ENCODE measurements at places on chromosomes 16 and 17.
A peak's percentile ranks its signal among the peaks of the same experiment; 100 is the strongest.

- no peak for DNase-seq
Observed at GRCh38 chr16:88744577-88745521, 38.5 kb downstream of the CTU2 start.

DNA sequence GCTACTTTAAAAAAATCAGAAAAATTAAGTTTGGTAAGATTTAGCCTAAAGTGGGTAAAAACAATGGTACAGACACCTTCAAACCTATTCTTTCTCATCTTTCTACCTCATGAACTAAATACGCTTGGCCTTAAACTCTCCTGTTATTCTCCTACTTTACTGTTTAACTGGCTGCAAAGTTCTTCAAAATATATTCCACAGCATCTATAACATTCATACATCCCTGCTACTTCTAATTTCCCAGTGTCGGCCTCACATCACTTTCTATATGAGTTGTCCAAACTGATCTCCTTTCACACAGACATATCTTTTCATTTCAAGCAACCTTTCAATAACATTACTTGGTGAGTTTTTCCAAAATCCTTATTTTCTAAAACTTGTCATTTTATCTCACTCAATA, 64.0 kb downstream of the MED13 start:
- DNase-seq: no peak

DNA sequence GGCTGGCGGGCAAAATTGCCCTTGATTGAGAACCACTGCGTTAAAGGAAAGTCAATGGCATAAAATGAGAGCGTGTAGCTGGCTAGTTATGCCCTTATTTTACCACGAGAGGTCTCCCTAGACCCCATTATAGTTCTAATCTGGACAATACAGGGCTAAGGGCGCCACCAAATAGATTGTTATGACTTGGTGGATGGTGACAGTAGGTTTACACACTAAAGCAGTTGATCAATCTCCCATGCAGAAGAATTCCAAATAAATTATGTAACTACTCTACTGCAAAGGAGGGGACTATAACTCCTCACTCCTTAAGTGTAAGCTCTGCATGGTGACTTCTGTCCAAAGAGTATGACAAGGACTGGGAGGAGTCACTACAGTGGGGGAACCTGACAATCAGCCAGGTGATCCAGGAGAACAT, 20.4 kb upstream of the YPEL2 start:
- DNase-seq: no peak

DNA sequence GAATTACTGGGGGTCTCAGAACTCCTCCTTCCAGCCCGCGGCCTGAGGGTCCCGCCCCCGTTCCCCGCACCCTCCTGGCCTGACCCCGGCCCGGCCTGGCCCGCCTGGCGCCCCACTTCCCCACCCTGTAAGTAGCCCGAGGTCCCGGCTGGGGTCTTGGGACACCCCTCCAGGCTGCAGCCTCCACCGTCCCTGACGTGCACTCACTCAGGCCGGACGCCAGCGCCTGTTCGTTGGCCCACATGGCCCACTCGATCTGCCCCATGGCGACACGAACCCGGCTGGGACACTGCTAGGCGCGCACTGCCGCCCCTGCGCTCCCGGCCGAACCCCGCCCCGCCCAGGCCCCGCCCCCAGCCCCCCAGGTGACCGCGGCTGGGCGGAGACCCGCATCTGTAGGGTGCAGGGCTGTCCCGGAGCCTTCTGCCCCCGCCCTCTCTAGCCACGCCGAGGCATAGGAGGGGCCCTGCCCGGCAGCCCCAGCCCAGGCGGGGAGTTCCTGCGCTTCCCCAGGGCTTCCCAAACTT, at the start of gene CYBA:
Gene CYBA (minus strand): TSS at position 305 of the 527 bp plus-strand sequence. CDS start 40 bp downstream, at position 265.
- peak; percentile 65 for DNase-seq

GRCh38 chr17:68257934-68258333, 10.1 kb downstream of the AMZ2 start:
- no peak for DNase-seq

DNA sequence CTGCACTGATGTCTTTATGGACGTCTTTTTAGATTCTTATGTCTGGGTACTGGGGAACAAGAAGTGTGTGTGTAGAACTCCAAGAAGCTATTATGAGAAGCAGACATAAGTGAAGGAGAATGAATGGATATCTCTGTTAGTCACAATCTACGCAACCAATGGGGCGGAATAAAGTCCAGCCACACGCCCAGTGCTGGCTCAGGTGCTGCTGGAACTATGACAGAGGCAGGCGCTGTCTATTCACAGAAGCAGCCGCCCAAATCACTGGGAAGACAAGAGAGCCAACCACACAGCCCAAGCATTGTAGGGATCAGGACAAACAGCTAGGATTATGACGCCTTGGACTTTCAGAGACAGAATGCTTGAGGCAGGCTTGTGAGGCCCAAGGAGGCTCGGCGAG, 43.9 kb upstream of the ICAM2 start:
- DNase-seq: no peak

DNA sequence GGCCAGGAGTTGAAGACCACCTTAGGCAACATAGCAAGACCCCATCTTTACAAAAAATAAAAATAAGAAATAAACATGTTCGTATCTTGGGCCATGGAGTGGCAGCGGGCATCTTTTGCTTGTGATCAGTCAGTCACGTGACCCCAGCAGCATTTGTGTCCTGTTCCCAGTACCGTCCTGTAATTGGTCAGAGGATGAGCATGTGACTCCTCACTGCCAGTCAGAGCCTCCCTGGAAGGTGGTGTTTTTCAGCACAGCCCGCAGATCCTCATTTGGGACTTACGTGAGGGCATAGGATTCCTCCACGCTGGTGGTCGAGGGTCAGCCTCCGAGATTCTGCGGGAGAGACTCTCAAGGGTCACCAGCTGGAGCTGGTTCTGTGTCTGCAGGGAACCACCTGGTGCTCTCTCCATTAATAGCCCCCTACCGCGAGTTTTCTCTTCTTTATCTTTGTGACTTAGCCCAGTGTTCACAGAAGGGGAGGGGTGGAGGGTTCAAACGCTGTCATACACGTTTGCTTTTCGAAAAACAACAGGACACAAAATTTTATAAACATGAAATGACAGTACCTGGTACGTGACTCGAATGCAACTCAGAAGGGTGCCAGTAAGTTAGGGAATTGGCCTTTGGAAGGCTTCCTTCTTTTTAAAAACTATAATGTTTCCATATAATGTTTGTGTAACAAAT, 17.2 kb downstream of the MRC2 start:
- DNase-seq: no peak

DNA sequence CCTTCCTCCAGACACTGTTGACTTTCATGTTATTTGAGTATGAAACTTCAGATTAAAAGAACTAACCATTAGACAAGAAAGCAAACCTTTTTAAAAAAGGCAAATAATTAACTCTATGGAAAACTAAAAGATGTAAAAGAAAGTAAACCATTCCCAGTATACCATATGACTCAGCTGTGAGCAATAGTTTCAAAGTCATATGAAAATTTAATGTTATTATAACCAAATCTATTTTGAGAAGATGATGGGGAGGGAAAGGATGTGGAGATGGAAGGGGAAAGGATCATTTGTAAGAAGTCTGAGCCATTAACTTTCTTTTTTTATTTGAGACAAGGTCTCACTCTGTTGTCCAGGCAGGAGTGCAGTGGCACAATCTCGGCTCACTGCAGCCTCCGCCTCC, 131.8 kb downstream of the IRX5 start:
- DNase-seq: no peak

GRCh38 chr17:40340880-40341807, 23.4 kb downstream of the GJD3 start:
- peak; percentile 63 for DNase-seq

GRCh38 chr17:38601539-38602351, 4.0 kb downstream of the SRCIN1 start:
- no peak for DNase-seq

DNA sequence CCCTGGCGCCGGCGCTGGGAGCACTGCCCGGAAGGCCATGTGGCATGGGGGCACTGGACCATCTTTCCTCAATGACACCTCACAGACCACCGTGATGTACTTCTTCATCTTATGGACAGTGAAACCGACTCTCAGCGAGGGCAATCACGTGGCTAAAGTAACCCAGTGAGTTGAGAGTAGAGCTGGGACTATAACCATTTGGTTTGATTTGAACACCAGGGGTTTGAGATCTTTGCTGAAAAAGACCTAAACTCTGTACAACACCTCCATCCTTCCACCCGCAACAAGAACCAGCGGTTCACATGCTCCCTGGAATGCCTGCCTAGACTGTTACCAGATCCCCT, 3.3 kb downstream of the ITGA2B start:
- DNase-seq: no peak

GRCh38 chr17:64498308-64499203, 1.7 kb upstream of the POLG2 start:
- no peak for DNase-seq

- no peak for DNase-seq
Observed at GRCh38 chr17:81346908-81347349, 48.3 kb upstream of the BAHCC1 start.
